ENCODE measurements at places on chromosomes 1 and 21.

DNA sequence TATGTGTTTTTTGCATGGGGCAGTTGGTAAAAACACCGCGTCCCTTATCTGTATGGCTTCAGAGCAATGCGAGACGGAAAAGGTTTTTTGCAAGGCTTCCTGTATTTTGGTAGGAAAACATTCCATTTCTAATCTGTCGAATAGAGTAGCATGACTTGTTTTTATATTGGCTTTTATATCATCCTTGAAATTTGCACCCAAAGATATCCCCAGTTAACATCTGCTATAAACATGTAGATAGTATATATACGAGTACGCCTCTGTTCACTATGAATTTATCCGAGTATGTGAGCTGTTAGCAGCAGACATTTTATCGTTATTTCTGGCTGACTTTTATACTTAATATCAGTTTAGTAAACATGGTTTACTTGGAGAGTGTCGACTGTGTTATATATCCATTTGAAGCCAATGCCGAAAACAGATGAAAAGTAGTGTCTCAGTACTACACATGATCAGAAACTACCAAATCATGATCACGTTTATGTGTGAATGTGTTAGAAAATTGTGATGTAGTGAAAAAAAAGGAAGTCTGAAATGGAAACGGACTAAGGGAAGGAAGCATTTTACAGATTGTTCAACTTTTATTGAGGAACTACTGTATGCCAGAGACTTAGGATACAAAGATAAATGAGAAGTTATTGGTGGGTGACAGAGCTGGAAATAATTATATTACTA is 1.0 kb downstream of the LEPR start:
- peak; percentile 93 for DNase-seq

GRCh38 chr1:3714284-3714741 is 37.9 kb upstream of the CCDC27 start:
- no peak for DNase-seq

DNA sequence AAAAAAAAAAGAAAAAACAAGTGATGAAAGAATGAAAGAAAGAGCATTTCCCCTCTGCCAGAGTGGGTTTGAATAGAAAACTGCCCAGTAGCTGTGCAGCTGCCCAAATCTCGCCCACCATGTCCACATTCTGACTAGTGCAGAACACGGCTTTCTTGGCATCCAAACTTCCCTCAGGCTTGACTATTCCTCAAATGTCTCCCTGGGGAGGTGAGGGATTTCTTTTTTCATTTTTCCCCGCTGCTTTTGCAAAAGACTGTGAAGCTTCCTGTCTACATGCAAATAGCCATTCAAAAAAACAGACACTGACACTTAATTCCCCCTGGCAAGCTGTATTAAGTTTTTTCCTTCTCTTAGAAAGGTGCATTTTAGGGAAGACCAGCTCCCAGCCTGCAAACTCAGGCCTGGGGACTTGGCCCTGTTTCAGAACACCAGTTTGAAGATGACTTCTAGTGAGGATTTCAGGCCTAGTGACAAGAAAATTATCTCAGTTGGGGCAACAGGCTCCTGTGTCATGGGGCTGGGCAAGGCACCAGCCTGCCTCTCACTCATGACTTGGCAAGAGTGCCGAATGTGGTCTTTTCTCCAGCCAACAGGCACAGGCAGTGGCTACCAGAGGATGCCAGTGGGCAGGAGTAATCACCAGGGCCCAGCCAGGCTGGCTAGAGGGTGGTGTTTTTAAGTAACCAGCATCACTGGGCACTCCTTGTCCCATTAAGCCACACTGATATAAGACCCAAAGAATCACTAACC is 178.1 kb upstream of the NFIA start:
- DNase-seq = no peak

GRCh38 chr21:19321688-19322087 is 918.1 kb upstream of the TMPRSS15 start:
- DNase-seq = no peak

DNA sequence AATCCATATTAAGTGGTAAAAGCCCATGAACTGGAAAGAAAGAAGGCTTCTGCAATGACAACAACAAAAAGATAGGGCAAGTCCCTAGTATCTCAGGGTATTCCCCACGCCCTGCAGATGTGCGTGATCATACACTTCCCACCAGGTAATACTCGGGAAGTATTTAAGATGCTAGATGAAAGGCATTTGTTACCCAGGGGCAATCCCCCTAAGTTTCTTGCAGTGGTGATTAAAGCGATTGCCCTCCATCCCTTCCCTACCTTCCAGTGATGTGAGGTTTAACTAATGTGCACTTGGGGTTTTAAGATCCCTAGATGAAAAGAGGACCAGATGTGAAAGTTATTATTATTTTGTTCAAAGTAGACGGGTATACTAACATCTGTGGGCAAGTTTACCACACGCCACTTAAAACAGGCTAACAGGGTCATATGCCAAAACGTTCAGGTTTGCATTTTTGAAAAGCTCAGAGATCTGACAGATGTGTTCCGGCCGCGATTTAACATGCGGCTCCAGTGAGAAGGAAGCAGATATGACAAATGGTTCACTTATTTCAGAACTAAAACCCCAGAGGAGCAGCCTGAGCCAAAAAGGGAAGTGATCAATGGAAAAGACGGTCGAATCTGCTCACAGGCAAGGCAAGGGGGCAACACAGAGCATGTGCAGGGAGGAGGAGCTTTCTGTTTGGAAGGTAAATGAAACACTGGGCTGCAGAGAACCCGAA is 17.4 kb downstream of the TIAM1 start:
- DNase-seq = no peak

GRCh38 chr21:44407493-44407892 is 47.8 kb upstream of the LRRC3 start:
- no peak for DNase-seq

DNA sequence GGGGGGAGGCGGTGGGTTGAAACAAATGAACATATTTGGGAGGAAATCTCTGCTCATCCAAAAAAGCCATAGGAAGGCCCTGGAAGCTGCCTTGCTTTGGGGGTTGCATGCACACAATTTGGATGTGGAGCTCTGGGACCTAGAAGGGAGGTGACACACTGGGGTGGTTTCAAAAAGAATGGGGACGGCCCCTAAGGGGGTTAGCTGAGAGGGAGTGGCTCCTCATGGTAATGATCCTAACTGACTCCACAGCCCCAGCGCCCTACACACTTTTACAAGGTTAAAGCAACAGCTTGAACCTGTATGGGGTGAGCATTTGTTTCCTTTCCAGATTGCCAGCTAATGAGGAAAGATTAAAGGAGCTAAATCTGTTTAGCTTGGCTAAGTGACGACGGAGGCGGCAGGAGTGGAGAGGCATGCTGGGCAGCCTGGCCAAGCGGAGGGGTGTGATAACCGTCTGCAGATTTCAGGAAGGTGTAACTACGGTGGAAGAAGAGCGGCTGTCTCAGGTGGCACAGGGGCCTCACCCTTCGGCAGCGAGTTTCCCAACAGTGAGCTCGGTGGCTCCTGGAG is 107.3 kb downstream of the RNF220 start:
- DNase-seq = no peak

- DNase-seq = no peak
Observed at GRCh38 chr1:107225706-107226105, 84.9 kb downstream of the NTNG1 start.

DNA sequence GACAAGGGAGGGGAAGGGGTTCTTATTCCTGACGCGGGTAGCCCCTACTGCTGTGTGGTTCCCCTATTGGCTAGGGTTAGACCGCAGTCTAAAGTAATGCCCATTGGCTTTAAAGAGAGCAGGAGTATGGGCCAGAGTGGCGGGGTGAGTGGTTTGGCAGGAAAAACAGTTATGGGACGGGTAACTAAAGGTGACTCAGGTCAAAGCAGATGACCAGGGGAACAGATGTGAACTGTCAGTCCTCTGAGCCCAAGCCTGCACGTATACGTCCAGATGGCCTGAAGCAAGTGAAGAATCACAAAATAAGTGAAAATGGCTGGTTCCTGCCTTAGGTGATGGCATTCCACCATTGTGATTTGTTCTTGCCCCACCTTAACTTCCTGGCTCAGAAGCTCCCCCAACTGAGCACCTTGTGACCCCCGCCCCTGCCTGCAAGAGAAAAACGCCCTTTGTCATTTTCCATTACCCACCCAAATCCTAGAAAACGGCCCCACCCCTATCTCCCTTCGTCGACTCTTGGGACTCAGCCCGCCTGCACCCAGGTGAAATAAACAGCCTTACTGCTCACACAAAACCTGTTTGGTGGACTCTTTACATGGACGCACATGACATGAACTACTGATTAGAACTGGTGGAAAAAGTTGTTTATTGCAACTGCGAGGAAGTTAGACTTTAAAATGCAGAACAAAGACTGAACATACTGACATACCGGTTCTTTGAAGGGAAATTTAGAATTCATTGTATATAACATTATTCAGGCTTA is 758 bp upstream of the ATAD3B start:
- no peak for DNase-seq

DNA sequence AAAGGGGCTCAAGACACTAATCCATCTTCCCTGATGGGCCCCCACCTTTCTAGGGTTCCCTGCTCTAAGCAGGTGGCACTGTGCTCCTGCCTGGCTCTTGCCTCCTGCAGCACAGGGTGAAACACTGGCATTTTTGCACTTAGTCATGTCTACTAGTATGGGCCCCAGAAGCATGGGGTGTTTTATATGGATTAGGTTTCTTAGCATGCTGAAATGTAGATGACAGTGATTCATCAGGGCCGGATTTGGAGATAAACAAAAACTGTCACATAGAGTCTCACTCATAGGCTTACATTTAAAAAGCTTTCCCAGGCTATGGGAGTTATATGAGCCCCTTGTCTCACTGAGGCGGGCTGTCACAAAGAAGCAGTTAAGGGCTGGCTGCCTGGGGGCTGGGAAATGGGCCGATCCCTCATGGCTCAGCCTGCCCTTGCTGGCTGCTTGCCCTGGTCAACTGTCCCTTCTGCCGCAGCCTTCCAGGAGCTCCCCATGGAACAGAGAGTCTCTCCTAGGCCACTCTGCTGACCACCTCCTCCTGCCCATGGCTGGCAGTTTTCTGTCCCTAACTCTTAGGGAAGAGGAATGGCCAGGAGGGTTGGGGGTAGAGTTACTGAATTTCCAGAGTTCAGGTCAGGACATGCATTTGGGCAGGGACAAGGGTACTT is 6.5 kb downstream of the GALNT2 start:
- no peak for DNase-seq

DNA sequence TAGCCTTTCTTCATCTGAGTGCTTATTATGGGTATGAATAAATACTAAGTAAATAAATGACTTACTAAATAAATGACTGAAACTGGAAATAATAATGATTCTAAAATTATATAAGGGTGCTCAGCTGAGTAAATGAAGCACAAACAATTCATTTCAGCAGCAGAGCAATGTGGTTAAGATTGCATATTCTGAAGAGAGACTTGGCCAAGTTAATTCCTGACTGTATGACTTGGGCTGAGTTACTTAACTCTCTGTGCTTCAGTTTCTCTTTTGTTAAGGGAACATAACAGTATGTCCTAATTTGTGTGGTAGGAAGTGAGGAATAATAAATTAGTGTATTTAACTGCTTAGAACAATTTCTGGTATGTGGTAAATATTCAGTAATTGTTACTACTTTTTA is 19.1 kb downstream of the AGL start:
- no peak for DNase-seq

GRCh38 chr1:173477286-173478093 is at the start of gene PRDX6:
Gene PRDX6 (plus strand): TSS chr1:173477335. CDS start chr1:173477398, 63 bp downstream.
- DNase-seq = peak; percentile 80

Data from endothelial cell of umbilical vein (primary cell).